GM12878 (cell line): ENCODE measurements at places on chromosomes 13 and 19. TPM values are rescaled to one million over a fixed set of nuclear protein-coding genes. Genes with fewer than 3 reads are reported as not detected.

The ZSCAN22 gene
- polyA plus RNA-seq = 2.4 and 2.6 TPM in 2 replicates

The ZFP14 gene
- polyA plus RNA-seq = 0.62 and 1.3 TPM in 2 replicates

The ZNF98 gene
- not detected in 2 replicates for polyA plus RNA-seq

The VWA8 gene
- 7.3 and 10.1 TPM in 2 replicates for polyA plus RNA-seq

The CLEC4G gene
- polyA plus RNA-seq = not detected in 2 replicates

The SIGLEC10 gene
- polyA plus RNA-seq = 6.3 and 7.9 TPM in 2 replicates

The DIRAS1 gene
- 0.04 and 0.07 TPM in 2 replicates for polyA plus RNA-seq

The TTC9B gene
- 0.10 TPM in 1 of 2 replicates, not detected in the other for polyA plus RNA-seq

The S1PR4 gene
- 41.6 and 43.3 TPM in 2 replicates for polyA plus RNA-seq

The ZNF563 gene
- 4.8 and 5.3 TPM in 2 replicates for polyA plus RNA-seq

The PLPP2 gene
- polyA plus RNA-seq = not detected in 2 replicates

The PSG11 gene
- polyA plus RNA-seq = not detected in 2 replicates
